ENCODE measurements at places on chromosomes 13 and 19.

GRCh38 chr13:25380082-25380481 is 8.3 kb downstream of the ATP8A2 start:
- DNase-seq, result no peak

GRCh38 chr19:41311072-41311471 is 1.1 kb downstream of the CCDC97 start:
- no peak for DNase-seq

GRCh38 chr13:87878706-87879105 is 207.5 kb downstream of the SLITRK5 start:
- DNase-seq, result no peak

DNA sequence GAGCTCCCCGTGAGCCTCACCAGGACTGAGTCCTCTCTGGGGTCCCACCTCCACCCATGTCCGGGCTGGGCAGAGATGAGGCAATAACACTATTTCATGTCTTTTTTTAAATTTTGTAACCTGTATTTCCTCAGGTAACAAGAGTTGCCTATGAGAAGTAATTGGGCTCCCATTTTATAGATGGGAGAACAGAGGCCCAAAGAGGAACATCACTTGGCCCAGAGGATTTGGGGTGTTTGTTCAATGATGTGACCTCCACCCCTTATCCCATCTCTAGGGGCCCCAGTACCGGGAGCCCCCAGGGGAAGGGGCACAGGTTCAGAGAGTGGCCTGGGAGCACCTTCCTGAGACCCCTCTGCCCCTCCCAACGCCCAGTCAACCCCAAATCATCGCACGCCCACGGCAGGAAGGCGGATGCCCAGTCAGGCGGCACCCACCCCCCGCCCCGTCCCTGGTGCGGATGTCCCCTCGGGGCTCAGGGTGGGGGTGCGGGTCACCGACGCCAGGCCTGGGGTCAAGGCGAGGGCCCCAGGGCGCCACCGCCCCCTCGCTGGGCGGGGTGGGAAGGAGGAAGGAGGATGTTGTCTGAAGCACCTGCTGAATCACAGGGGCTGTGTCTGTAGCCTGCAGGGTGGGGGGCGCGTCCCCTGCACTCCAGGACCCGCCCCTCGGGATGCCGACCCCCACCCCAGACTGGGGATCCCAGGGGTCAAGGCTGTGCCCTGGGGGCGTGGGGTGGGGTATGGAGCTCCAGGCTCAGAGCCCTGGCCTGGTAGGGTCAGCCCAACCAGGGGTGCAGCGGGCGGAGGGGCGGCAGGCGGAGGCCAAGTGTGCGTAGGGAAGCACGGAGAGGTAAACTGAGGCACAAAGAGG is 9.0 kb upstream of the CIRBP start:
- no peak for DNase-seq

DNA sequence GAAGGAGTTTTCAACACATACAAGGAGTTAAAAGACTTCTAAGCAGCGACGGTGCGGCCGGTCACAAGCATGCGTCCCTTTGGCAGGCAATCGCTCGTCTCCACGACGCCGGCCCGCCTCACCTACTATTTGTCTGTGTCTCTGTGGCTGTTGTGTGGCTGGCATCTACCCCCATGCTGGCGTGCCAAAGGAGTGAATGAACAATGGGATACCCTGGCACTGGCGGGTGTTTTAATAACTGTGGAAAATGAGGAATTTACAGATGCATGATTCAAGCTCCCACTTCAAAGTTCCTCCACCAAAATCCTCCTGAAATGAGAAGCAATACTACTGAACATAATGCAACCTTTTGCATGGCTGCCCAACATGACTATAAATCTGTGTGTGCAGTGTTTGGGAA is 176.6 kb downstream of the KLF5 start:
- no peak for DNase-seq

DNA sequence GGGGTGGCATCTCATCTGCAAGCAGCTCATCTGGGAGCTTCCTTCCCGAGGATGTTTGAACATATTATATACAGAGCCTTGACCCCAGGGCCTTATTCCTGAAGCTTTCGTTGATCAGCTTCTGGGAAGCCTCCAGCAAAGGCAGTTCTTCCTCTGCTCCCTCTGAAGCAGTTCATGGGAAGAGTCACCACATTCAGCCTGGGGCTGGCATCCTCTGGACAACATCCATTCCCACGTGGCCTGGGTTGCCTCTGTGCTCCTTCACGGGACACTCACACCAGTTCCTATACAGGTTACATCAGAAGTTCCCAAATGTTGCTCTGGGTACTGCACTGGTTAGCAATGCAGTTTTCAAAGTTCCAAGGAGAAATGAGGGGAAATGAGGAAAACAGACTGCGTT is 29.6 kb downstream of the COL4A2 start:
- no peak for DNase-seq

DNA sequence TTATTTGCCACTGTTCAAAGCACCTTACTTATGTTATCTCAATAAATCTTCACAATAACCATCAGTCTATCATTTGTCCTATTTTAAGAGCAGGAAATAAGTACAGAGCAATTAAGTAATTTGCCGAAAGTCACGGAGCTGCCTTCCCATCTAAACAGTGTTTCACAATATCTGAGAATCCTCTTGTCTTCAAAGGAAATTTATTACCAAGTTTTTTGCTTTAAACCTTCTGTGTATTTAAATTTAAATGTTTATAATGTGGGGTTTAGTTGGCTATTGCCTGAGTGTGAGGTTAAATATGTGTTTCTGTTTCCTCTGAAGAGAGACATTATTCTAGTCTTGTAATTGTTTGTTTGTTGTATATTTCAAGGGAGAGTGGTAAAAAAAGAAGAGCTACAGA is 633.1 kb downstream of the EFNB2 start:
- DNase-seq, result no peak

DNA sequence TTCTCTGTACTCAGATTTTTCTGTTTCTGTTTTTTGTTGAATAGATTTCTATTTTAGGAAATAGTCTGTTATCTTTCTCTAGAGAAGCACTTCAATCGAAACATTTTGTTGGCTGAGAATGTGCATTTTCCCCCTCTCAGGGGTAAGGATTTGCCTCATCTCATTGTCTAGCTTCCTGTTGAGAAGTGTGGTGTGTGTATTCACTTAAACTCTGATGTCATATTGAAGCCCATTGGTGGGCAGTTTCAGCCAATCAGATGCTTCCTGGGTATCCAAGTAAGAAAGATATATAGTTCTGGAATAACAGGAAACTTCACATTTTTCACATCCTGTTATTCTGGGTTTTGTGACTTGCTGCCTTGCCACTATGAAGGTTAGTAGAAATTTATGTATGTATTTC is 87.6 kb downstream of the ARHGEF7 start:
- DNase-seq, result no peak

DNA sequence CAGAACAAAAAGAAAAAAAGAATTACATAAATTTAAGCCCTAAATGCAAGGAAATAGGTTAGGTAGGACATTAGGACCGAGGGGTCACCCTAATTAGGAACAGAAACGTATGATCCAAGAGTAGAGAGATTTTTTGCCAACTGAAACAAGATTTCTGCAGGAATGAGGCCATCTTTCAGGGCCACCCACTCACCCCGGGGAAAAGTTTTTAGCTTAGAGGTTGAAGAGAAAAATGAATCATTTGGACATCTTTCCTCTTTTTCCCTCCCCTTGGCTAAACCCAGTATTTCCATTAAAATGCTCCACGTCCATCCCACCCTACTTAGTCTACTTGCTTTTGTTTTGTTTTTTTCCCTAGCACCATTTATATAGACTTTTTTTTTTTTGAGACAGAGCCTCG is 10.6 kb upstream of the PNMA8A start:
- no peak for DNase-seq

DNA sequence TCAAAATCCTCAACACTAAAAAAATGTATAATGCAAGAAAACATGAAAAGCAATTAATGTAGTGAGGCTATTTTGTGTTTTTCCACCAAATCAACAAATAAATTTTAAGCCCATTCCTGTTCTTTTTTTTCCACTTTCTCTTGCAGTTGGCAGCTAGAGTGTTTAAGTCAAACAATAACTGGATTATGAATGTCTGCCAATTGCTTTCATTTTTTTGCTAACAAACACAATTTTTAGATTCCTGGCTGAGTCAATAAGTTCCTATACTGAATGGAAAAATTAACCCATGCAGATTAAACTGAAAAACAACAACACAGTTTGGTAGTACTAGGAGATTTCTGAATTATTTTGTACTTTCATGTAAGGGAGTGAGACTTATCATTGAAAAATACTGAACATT is 232.4 kb downstream of the SLITRK5 start:
- DNase-seq, result no peak

- DNase-seq, result no peak
These were observed 19.9 kb downstream of the STARD13 start for GRCh38 chr13:33265607-33266006.

DNA sequence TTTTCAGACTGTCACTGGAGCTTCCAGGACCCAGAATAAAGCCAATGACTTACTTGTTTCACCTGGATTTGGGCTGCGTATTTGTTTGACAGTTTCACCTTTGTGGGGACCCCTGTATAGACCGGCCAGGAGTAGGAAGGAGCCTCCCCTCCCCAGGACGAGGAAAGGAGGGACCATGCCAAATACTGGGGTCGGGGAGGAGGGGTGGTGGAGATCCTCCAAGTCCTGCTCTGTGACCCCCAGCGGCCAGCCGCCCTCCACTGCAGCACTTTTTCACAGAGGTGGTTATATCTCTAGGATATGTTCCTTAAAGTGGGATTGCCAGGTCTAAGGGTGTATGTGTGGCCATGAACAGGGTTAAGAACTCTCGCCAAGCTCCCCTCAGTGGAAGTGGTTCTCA is 25.7 kb upstream of the ZNF492 start:
- DNase-seq, result no peak

DNA sequence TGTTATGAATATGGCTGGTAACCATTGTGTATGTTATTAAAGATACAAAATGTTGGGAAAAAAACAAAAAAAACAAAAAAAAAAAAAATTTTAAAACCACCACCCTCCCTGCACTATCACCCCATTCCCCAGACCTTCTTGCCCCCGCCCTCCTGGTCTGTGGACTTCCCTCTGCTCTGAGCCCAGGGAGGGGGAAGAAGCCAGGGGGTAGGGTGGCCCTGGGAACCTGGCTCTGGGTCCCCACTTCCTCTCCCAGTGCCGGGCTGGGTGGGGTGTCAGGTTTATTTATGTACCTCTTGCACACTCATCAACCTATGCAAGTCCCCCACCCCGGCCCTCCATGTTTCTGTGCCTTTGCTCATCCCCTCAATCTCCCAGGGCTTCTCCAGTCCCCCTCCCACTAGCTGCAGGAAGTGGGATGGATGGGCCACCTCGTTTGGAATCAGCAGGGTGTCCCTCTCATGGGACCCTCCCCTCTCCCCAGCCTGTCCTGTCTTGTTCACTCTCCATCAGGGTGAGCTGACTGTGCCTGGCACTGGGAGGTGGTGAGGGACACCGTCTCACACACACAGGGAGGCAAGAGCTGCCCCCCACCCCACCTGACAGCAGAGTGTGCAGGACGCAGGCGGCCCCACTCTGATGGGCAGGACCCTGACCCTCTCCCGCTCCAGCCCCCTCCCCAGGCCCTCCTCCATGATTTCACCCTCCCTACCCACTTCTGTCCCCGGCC is 5.9 kb downstream of the PAF1 start:
- no peak for DNase-seq

DNA sequence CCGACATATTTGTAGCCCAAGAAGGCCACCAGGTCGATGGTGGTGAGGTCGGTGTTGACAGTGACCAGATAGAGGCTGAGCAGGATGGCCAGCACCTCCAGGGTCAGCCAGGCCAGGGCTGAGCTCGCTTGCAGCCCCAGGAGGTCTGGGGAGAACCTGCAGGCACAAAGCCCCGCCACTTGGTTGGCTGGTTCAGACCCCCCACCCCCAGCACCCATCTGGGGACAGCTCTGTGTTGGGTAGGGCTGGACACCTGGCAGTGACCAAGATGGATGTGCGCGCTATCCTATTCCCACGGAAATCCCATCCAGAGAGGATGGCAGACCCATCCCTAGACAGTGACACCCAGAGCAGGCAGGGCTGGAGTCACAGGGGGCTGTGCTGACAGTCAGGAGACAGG is 3.5 kb downstream of the C19orf33 start:
- DNase-seq, result no peak

DNA sequence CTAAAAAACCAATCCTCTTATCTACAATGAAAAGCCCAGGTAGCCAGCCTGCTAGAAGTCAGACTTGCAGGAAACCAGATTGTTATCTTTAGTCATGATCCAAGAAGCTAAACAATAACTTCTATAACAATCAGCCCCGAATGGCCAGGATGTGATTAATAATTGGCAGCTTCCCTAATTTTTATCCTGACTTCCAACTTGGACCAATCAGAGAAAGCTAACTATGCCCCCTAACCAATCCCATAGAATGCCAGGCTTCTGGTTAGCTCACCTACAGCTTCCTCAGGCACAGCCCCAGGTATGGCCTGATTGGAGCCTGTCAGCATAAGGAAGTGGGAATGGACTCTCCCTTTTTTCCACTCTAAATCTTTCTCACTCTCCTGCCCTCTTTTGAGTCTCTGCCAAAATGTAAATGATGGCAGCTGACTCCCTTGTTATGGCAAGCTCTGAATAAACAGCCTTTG is 394.9 kb downstream of the DLEU7 start:
- DNase-seq, result no peak

DNA sequence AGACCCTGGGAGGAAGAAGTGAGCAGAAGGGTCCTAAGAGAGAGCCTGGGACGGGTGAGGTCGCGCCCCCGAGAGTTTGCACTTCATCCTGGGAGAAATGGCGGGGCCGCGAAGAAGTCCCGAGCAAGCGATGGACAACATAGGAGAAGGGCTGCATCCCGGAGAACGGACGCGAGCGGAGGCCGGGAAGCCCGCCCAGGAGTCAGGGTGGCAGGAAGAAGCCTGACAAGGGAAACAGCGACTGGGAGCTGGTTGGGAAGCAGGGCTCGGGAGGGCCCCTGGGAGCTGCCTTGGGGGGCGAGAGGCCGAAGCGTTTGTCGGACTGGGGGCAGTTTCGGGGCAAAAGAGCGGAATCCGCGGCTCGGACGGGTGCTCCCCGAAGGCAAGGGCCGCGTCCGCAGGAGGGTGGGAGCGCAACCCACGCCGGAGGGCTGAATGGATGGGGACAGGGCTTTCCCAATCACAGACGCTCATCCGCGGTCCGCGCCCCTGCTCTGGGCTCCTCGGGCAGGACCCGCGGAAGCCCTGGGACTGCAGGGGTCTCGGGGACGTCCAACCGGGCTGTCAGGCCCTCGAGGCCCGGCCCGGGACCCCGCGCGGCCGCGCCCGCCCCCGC is 469 bp downstream of the ABHD17A start:
- no peak for DNase-seq

DNA sequence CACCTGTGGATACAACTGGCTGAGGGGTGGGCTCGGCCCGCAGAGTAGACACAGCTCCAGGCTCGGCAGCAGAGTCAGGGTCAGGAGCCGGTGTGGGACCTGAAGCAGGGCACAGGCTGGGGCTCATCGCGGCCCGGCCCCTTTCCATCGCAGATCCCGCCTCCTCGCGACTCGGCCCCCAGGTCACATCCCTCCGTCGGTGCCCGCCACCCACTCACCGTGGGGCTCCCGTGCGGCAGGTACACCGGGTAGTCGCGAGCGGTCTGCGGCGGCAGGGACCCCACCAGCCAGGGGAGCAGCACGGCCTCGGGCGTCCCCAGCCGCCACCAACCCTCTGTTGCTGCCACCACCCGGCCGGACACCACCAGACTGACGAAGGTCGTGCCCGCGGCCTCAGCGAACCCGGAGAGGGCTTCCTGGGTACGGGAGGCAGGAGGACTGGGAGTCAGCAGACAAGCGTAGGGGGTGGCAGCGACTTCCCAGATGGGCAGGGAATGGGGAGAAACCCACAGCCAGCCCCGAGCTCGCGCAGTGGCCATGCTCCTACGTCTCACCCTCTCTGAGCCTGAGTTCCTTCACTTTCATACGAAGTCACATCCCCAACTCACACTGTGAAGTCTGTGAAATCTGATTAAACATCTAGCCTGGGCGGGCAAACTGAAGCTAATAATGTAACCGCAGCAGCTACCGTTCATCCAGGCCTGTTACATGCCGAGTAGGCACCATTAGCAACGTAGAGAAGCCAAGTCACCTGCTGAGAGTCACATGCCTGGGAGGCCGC is 3.7 kb downstream of the FUZ start:
- peak; percentile 39 for DNase-seq
